ENCODE measurements at places on chromosomes 12 and 14.

DNA sequence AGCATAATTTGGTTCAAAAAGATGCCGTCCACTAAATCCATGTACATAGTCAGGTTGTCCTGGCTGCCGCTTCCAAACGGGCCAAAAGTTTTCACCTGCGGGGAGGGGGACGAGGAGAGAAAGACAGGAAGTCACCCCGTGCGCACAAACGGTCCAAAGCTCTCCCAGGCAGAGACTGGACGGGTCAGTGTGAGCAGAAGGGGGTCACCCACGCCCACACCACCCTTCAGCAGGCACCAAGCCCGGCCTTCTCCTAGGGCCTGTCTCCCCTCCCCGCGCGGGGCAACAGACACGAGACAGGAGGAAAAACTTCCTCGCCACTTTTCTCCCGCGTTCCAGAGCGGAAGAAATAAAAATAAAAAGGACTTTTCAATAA is 888 bp downstream of the CCDC88C start:
- DNase-seq = no peak

DNA sequence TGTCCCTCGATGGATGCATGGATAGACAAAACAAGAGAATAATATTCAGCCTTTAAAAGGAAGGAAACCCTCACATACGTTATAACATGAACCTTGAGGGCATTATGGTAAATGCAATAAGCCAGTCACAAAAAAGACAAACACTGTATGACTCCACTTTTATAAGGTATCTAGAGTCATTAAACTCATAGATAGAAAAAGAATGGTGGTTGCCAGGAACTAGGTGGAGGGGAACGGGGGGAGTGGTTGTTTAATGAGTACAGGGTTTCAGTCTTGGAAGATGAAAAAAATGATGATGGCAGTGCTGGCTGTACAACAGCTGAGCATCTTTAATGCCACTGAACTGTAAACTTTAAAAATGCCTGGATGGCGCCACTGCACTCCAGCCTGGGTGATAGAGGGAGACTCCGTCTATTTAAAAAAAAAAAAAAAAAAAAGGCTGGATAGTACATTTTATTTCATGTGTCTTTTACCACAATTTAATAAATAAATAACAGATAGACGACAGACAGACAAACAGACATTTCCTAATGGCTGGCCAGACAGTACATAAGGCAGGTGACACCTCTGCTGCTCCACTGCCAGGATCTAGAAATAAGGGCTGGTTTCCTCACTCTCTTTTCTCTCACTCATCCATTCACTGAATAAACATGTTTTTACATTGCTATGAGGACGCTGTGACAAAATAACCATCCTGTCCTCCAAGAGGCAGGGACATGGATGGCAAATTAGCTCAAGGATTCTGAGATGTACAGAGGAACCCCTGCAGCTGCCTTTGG is 118.8 kb downstream of the FOXN3 start:
- DNase-seq = no peak

GRCh38 chr12:106267535-106267934 is 19.7 kb upstream of the CKAP4 start:
- DNase-seq = no peak

DNA sequence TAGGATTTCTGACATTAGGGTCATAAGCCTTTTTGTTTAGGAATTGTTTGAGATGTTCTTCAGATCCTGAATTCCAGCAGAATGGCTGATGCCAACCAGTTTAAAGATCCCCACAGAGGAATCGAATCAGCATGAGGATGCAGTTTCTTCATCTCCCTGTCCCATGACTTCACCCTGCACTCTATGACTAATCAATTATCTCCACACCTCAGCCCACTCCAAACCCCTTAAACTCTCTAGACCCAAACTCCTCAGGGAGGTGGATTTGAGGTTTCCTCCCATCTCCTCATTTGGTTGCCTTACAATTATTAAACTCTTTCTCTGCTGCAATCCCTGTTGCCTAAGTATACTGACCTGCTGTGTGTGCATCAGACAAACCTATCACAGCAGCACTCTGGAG is 86.5 kb upstream of the CRY1 start:
- no peak for DNase-seq

- no peak for DNase-seq
These were observed 153.2 kb upstream of the BCL2L14 start for GRCh38 chr12:11917501-11917900.

- no peak for DNase-seq
These were observed 36.7 kb downstream of the PRICKLE1 start for GRCh38 chr12:42552822-42553221.

DNA sequence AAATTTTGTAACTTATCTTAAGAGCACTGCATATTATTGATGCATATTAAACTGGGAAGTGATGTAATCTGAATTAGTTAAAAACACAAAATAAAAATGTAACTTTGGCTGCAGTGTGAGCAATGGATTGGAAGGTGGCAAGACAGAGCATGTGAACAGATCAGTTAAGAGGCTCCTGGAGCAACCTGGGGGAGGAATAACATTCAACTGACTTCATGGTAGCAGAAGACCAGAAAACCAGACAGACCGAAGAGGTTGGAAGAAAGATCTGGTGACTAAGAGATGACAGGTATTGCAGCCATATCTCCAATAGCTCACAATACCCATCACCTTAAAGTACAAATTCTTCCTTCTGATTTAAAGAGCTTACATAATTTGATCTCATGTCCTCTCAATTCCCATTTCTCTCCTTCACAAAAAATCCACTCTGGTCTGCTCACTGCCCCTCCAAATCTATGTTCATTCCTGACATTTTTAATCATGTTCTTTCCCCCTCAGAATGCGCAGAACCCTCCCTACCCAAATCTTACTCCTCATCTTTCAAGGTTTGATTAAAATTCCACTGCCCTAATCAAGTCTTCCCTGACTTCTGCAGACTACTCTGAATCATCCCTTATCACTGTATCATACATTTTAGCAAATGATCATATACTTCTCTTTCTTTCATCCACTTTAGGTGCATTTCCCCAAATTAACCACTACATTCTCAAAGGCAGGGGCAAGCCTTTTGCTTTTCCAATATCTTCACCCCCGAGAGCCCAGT is 51.5 kb downstream of the DUSP16 start:
- no peak for DNase-seq

DNA sequence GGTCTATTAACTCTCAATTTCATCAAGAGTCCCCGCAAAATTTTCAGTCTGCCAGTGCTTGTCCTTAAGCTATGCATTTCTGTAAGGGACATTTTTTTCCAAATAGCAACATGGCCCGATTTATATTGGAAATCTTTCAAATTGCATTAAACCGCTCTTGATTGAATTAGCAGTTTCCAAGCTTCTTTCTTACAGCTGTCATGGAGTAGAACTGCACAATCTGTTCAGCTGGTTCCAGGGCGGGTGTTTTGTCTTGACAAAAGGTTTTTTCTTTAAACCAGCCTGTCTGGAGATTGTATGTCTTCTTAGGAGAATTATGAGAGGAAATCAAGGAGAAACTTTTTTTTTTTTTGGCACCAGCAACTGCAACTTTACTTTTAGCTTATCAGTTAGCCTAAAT is 185.8 kb downstream of the ALG10B start:
- DNase-seq = no peak

- DNase-seq = no peak
These were observed 41.6 kb upstream of the CSRP2 start for GRCh38 chr12:76920172-76921099.

- no peak for DNase-seq
These were observed 291.8 kb downstream of the ERC1 start for GRCh38 chr12:1282670-1283315.

DNA sequence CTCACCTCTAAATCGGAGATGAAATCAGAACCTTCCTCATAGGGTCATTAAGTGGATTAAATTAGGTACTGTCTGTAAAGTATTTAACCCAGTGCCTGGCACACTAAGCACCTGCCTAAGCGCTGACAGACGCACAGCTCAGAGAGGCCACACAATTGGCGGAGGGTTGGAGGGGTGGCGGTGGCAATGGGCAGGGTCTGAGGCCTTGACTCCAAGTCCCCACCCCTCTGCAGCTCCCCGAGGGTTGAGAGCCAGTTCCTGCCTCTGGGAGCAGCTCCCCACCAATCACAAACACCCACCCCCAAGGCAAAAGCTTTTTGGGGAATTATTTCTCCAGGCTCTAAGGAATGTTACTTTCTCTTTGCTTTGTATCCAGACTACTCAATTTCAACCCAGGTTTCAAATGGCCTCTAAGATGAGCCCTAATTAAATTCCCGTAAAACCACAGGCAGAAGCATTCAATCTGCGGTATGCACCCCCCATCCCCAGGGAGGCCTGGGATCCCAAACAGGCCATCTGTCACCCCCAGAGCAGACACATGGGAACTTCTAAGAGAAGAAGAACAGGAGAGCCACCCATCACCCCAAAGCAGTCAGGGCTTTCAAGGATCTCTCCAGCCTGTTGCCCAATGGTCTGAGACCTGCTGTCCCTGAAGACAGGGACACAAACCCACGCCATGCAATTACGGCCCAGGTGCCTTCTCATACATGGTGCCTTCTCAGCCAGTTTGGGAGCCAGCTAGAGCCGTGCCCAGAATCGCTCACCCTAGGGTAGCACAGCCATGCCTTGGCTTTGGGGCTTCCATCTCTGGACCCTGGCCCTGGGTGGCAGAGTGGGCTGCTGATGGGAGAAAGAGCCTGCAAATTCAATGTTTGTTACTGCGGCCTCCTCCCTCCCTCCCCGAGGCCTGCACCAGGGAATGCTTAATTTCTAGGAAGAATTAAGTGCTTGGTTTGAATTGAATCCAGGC is 66.1 kb downstream of the CHGA start:
- no peak for DNase-seq

DNA sequence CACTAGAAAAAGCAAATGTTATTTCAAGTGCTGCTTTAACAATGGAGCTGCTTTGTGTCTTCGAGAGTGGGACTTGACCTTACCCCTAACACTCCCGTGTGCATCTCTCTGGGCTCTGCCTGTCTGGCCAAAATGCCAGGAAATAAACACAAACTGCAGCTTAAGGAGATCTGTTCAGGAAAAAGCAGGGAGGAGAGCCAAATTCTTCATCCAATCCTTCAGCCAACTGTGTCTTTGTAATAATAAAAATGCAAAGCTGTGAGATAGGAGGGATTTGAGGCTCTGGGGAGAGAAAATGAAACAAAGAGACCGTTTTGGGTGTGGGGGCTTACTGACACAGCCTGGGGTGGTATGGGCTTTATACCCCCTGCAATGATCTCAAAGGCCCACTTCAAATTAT is 85.8 kb upstream of the WSCD2 start:
- no peak for DNase-seq

DNA sequence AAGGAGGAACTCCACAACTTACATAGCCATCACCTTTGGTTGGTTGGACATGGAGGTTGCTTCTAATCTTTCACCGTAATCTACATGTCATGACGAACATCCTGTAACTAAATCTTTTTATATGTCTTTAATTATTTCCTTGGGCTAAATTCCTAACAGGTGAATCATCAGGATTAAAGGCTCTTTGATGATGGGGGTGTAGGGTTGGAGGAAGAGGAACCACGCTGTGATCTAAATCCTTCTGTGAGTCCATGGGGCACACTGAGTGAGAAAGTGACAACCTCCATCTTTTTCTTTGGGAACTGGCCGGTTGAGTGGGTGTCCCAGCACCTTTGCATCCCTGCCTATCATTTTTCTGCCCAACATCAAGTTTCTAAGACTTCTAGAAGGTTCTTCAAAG is 31.1 kb upstream of the MAP1LC3B2 start:
- no peak for DNase-seq

DNA sequence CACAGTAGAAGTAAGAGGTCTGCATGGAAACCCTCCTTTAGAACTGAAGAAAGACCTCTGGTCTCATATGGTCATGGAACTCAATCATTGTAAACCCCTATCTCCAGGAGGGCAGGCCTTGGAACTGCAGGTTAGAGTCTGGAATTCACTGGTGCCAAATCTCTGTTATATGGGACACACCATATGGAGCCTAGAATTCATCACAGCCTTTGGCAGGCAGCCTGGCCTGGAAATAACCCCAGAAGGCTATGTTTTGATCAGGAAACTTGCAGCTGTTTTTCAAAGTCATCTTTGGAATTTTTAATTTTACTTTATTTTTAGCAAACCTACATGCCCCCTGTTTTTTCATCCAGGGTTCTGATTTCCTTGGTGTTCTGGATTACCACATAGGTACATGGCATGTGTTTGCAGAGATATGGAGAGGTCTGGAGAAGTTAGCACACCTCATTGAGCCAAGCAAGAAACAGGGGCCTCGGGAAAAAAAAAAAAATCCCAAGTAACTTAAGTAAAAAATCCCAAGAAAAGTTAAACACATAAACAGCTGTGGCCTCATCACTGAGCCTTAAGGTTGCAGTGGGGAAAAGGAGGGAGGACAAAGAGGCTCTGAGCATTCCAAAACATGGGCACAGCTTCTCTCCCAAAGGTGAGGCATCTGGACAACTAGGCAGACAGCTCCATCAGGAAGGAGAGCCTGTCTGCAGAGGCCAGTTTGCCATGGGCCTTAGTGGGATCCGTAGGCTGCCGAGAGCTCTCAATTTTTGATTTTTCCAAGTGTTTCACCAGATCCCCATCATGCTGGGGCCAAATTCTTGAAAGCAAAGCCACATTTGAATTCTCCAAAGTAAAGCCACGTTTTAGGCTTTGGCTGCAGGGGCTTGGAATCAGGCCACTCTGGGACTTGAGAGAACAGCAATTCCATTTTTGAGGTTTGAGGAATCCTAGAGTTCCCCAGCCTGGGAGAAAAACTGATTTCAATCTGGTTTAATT is 339.6 kb upstream of the TBX3 start:
- DNase-seq = no peak

- no peak for DNase-seq
These were observed 79.8 kb upstream of the FSCB start for GRCh38 chr14:44586910-44587309.

DNA sequence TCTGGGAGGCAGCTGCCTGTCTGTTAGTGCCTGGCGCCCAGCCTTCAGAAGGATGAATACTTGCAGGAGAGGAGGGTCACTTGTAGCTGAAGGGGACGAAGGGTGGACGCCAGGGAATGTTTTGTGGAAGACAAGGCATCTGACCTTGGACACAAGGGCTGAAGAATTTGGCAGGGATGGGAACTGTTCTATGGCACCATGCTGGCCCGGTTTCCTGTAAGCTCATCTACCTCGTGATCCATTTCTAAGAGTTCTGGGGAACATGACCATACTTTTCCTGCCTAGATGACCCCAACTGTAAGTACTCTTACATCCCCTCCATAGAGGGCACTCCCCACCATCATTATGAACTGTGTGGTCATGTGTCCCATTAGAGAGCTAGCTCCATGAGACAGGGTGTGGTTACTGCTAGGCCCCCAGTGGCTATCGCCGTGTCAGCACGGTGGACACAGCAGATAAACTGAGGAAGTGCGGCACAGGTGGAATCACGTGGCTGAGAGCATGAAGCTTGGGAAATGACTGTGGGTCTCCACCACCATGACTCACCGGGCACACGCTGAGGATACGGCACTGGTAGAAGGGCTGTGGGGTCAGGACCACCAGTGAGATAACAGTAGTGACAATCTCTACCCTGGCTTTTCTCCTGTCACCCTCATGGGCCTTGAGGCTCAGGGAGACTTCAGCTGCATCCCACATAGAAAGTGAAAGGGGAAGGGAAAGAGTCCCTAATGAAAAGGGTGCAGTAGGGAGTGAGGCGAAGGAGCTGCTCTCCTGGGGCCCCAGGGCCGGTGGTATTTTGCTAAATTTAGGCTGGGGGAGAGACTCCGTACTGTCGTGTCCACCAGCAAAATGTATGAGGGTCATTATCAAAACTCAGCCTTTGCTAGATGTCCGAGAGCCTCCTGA is 252.6 kb downstream of the FOXN3 start:
- DNase-seq = no peak

All from stimulated activated CD8-positive, alpha-beta memory T cell treated with anti-CD3 and anti-CD28 coated beads, Interleukin-15, amount 100 ng/mL, for 24 hours (primary cell).